ENCODE measurements at places on chromosomes 5 and 9.

DNA sequence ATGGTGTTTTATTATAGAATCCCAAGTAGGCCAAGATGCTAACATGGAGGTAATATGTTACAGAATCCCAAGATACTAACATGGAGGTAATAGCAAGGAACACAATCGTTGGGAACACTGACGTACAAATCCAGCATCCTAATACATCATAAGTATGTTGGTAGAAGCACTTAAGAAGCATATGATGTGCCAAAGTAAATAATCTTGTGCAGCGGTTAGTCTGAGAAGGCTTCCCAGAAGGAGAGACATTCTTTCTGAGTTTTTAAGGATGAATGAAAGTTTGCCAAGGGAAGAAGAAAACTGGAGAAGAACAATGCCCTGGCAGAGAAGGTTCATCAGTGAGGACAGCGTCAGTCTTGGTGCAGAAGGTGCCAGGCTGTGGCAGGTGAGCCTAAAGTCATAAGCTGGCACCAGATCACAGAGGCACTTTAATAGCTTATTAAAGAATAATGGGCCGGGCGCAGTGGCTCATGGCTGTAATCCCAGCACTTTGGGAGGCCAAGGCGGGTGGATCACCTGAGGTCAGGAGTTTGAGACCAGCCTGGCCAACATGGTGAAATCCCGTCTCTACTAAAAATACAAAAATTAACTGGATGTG lies 294.5 kb upstream of the PIK3R1 start:
- DNase-seq = no peak

DNA sequence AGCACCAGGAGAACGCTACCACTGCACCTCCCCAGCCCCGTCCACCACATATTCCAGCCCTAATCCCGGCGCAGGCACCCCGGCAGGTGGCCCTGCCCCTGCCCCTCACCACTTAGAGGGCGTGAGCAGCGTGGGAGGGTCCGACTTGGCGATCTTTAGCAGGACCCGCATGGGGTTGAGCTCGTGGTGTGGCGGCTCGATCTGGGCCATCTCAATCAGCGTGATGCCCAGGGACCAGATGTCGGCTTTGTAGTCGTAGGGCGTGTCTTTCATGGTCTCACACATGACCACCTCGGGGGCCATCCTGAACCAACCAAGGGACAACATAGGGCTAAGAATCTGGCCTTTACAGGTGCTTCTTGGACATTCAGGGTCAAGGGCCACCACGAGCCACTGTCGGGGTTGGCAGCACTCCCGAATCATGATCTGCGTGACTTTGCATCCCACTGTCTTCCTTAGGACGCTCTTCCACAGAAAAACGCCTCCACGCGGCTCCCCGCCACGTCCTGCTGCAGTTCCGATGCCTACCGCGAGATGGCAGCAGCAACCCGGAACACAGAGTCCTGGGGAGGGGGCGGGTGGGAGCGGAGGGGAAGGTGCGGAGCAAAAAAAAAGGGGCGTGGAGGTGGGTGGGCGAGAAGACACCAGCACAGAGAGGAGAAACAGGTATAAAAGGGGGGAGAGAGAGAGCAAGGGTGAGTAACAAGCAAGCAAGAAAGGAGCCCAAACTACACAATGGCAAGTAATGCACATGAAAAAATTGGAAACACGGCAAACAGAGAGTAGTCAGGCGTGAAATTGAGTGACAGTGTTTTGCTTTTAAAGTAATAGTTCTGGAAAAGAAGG lies 81.3 kb downstream of the STK10 start:
- DNase-seq = peak; percentile 61

- no peak for DNase-seq
Observed at GRCh38 chr9:91720751-91721705, 229.0 kb downstream of the ROR2 start.

- DNase-seq = no peak
Observed at GRCh38 chr5:146877783-146878475, 628 bp downstream of the PPP2R2B start.

GRCh38 chr9:86238861-86239770 lies 20.3 kb downstream of the C9orf153 start:
- DNase-seq = no peak

DNA sequence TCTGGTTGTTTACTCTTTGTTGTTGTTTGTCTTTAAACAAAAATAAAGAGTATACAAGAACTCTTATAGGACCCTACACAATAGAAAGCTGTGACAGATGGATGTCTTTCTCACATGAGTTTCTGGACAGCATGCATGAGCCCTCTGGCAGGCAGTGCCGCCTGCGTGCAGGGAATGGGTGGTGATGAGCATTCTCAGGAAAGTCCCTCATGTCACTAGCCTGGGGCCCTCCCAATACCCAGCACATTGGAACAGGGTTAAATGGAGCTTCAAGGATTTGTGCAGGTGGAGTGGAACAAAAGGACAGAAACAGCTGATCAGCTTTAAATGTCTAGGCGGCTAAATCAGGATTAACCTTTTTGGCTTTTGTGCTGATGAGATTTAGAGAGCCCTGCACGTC lies 181.0 kb upstream of the CD180 start:
- DNase-seq = no peak

DNA sequence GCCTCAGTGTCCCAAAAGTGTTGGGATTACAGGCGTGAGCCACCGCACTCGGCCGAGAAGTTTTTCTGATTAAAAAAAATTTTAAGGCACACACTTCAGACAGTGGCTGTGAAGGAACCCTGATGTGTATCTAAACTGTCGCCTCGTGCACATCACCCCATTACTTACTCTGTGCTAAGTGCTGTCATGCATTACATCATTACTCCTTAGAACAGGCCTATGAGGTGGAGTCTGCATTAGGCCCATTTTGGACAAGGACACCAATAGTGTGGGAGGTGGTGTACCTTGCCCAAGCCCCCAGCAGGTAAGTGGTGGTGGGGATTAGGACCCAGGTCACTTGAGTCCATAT lies 3.8 kb upstream of the CDHR2 start:
- DNase-seq = no peak

- DNase-seq = no peak
Observed at GRCh38 chr5:145941096-145941447, 4.7 kb downstream of the SH3RF2 start.

GRCh38 chr5:176466245-176466871 lies 18.2 kb downstream of the FAF2 start:
- no peak for DNase-seq

GRCh38 chr5:41636605-41637004 lies 126.2 kb upstream of the PLCXD3 start:
- no peak for DNase-seq

- no peak for DNase-seq
Observed at GRCh38 chr5:141771031-141771430, 89.0 kb upstream of the ARAP3 start.

- no peak for DNase-seq
Observed at GRCh38 chr9:7144265-7145046, 386.7 kb downstream of the KDM4C start.

GRCh38 chr5:174542471-174542870 lies 181.9 kb upstream of the MSX2 start:
- no peak for DNase-seq

DNA sequence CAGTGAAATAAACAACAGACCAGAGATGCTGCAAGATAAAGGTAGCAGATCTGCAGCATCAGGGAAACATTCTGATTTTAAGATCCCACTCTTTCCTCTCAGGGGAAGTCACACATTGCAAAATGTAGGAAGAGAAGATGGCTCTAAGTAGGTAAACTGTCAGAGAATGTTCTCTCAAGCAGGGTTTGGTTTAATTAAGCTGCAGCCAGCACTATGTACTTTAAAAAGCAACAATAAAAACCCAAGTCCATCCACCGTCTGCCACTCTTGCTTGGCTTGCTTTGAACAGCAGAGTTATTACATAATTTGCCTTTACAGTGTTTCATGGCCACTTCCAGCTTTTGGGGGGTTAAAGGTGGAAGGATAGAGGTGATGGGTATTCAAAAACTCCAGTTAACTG lies 343.2 kb upstream of the DAP start:
- no peak for DNase-seq

DNA sequence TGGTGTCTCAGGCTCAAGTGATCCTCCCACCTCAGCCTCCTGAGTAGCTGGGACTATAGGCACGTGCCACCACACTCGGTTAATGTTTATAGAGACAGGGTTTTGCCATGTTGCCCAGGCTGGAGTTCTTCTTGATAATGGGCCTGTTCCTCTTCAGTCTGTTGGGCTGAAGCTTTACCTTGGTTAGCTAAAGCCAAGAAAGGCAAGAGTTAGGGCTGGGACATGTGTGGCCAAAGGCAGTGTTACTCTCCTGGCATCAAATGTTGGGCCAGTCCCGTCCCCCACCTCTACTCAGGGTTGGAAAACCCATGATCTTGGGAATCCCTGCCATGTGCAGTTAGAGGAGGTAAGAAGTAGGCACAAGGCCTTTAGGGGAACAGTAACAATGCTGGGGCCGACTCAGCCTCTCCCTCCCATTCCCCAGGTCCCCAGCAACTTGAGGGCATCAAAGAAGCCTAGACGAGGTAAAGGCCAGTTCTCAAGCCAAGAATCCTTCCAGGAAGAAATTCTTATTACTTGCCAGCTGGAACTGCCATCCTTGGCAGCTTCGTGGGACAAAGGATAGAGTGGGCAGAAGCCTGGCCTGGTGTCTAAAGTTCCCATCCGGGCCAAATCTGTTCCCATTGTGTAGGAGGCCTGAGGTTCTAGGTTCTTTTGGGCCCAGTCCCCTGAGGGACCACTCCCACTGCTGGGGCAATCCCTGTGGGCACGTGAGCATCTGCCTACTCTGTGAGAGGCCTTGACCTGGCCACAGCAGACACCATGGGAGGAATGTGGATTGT lies 4.5 kb downstream of the EGR1 start:
- no peak for DNase-seq

- DNase-seq = no peak
Observed at GRCh38 chr5:446883-447263, 3.9 kb downstream of the EXOC3 start.

DNA sequence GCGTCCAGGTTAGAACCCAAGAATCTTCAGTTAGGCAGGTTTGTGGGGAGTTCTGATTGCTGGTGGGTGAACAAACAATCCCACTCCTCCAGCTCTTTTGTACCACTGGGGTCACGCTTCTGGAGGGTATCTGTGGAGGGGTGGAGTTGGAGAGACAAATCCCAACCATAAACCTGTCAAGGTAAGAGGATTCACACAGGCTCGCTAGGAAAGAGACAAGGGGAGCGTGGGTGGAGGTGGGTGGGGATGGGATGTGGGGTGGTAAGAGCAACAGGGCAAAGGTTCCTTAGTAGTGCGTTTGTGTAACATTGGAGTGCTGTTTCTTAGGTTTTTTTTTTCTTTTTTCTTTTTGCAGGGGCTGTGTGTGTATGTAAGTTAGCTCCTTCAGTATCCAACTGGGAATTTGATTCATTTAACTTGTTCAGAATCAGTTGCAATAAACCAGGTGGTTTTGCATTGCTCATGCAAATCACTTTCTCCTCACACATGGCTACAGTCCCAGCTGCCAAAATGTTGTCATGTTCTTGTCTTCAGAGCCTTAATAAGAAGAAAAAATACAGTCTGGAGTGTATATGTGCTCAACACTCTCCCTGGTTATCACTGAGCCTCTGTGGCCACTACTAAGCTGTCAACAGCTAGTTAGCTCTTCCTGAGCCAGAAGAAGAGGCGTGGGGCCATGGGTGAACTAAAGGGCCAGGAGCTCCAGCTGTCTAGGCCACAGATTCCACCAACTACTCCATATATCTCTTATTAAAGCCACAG lies 164.0 kb upstream of the RAD23B start:
- DNase-seq = no peak

DNA sequence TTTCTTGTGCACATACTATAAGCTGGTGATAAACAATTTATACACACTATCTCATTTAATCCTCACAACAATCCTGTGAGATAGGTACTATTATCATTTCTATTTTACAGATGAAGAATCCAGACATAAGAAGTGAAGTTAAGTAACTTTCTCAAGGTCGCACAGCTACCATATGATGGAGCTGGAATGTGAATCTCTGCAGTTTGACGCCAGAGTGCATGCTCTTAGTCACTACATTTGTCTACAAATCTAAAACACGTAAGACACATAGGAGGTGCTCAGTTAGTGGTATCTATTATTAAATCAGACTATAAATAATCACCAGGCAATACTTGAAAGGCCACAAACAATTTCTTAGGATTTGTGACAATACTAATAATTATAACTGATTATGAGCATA lies 45.0 kb upstream of the CDKN2B start:
- DNase-seq = no peak

DNA sequence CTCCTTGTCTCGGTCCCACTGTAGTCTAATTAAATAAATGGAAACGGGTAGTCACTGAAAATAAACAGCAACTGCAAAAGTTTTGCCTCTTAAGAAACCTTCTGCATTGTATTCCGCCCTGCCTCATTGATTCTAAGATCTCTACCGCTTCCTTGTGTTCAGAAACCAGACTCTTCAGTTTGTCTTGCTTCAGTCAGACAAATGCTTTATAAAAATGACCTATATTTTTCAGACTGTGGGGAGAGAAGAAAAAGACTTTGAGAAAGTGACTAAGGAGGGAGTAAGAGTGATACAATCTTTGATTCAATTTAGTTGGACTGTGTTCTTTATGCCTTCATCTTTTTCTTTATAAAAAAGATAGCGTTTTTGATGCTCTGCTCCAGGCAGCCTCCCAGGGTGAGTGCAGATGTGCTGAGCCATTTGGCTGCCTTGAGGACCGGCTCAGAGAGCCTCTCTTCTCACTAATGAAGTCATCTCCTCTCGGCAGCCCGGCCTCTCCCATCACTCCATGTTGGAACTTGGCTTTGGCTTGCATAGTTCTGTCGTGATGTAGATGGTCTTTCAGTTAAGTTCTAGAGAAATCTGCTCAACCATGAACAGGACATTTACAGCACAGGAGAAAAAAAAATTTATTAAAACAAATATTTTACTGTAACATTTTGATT lies 4.0 kb upstream of the VCAN start:
- peak; percentile 48 for DNase-seq

DNA sequence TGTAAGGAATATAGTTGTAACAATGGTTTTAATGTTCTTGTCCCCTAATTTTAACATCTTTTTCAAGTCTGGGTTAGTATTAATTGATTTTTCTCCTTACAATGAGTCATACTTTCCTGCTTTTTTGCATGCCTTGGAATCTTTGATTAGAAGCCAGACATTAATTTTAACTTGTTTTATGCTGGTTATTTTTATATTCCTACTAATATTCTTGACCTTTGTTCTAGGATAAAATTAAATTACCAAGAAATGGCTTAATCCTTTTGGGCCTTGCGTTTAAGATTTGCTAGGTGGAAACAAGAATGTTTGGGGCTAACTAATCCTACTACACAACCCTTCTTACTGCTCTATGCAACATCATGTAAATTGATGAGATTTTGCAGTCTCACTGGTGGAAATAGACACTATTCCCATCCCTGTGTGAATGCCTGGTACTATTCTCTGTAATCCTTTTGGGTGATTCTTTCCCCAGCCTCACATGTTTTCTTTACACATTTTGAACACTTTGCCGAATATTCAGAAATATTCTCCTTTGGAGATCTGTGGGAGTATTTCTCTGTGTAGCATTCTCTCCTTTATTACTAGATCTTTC lies 47.2 kb downstream of the ZCCHC7 start:
- DNase-seq = no peak

DNA sequence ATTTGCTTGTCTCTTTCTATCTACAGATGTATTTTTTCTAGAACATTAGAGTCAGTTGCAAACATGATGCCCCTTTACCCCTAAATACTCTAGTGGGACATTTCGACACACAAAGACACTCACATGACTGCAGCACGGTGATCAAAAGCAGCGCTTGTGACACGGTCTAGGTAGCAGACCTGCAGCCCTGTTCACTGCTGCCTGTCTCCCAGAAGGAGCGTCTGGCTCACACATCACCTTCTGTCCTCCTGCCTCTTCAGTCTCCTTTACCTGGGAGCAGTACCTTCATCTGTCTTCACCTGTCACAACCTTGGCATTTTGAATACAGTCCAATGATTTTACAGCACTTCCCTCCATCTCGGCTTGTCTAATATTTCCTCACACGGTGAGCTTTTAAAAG lies 51.9 kb upstream of the SH3PXD2B start:
- DNase-seq = peak; percentile 1

GRCh38 chr9:71383308-71383940 lies 262.0 kb upstream of the TRPM3 start:
- no peak for DNase-seq
